ENCODE measurements at places on chromosomes 7 and 10.

DNA sequence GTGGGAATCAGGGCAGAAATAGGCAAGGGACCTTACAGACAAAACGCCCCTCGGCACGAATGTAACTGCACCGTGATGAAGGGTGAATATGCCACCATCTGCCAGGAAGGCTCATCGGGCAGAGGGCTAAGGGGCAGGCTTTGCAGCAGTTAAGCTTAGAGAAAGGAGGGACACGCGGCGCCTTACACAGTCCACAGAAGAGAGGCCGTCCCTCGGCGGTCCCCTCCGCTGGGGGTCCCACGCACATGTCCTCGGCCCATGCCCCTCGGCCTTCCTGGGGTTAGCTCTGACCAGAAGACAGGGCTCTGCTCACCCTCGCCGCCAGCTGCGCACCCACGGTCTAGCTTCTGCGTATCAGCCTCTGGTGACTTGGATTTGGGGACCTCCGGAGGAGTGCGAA, 141.1 kb downstream of the DYNC2I1 start:
- DNase-seq, result no peak

DNA sequence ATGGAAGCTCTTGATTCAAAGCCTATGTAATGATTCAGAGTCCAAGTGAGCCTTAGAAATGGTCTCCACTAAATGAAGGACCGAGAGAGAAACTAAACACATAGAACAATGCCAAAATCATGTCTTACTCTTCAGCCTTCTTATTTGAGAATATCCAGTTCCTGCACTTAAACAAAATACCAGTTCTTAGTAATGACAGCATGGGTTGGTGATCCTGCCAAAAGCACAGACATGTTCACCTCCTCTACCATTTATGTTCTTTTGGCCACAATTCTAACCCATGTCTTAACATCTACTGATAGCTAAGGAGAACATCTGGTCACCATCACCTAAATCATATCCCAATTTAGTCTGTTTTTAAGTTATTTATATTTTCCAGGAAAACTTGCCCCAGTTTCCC, 239.6 kb upstream of the PTN start:
- no peak for DNase-seq

DNA sequence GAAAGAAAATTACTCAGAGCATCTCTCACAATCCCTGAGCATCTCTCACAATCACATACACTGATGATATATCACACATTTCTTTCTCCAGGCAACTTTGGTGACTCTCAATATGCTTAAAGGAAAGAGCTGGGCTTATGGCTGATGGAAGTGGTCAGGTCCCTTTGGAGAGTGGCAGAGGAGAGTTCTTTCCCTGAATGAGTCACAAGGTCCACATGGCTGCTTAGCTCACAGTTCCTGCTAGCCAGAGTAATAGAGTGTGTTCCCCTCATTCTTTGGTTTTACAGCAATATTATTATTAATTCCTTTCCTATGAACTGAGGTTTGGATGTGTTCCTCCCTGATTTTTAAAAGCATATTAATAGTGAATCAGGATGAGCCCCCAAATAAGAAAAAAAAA, 287.4 kb downstream of the C7orf25 start:
- DNase-seq, result no peak

GRCh38 chr7:155296788-155297516, 726 bp upstream of the INSIG1 start:
- peak; percentile 67 for DNase-seq

GRCh38 chr7:121116396-121116795, 127.9 kb downstream of the CPED1 start:
- no peak for DNase-seq

DNA sequence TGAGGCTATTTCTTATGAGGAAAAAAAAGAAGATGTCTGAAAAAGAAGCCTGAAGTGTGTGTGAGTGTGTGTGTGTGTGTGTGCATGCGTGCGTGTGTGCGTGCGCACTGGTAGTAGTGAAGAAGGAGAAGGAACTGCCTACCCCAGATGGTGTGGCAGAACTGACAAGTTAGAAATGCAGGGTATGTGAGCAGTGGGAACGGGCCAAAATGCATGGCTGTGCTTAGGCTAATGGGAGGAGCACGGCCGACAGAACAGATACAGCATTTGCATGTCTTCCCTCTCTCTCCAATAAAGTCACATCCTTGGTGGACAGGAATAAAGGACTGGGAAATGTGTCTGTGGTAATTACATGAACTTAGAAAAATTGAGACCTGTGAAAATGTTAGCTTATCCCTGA, 94.3 kb downstream of the IDE start:
- no peak for DNase-seq

GRCh38 chr10:34217524-34217923, 597.6 kb downstream of the PARD3 start:
- no peak for DNase-seq

GRCh38 chr10:16947069-16947468, 129.8 kb upstream of the RSU1 start:
- no peak for DNase-seq

DNA sequence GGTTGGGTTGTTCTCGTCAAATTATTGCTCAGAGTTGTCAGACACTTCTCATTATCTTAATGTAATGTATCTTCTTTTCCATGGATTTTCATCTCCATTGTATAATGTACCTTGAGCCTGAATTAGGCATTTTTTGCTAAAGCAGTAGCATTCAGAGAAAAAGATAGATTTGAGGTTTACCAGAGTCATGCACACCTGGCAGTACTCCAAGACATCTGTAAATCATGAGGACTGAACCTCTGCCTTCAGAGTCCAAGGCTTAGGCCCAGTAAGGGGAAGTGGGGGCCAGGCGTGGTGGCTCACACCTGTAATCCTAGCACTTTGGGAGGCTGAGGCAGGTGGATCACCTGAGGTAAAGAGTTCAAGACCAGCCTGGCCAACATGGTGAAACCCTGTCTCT, 624.3 kb upstream of the MBL2 start:
- no peak for DNase-seq
